ENCODE measurements at places on chromosomes 2 and 18.
A peak's percentile ranks its signal among the peaks of the same experiment; 100 is the strongest.

DNA sequence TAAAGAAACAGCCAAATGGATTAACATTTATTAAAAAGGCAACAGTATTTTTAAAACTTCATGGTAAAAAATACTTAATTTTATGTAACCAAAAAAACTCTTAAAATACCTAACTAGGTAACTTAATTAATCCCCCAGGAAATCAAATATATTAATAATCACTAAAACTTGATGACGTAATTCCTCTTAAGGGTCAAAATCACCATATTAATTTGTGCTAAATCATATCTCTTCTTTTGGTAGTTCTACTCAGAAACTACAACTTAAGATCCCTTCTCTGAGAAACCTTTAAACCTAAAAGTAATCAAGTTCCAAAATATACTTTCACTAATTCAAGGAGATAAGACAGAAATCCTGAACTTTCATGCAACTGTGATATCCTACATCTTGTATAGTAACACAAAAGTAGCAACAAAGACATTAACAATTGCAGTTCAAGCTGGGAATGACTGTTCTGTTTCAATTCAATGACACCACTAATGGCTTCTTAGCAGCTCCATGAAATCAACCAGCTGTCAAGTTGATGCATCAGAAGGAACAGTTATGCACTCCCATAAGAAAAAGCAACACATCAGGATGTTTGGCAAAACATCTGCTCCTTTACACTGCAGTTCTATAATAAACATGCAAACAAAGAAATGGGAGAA is 4.0 kb downstream of the BAZ2B start:
- DNase-seq, result peak; percentile 7

DNA sequence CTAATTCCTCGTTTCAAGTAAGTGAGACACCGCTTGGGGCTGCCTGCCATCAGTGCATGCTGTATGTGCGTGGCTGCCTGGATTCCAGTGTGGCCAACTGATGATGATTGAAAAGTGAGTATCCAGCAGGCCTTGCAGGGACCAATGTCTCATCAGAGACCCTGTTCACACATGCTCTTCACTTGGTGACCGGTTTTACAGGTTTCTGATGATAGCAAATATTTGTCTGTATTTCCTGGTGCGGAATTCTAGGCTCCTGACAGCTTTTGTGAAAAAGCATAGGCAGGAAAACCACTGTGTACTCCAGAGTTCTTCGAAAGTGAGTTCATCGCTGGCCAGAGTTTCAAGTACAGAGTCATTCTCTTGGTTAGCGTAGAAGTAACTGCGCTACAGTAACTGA is 13.8 kb upstream of the YWHAQ start:
- DNase-seq, result no peak

- peak; percentile 53 for DNase-seq
These were observed 47.0 kb downstream of the SERTAD2 start for GRCh38 chr2:64606479-64607363.

- no peak for DNase-seq
These were observed 70.0 kb downstream of the ACSL3 start for GRCh38 chr2:222930862-222931261.

GRCh38 chr18:26756556-26756955 is 109.0 kb downstream of the AQP4 start:
- no peak for DNase-seq

GRCh38 chr2:117058366-117058765 is 756.1 kb upstream of the DDX18 start:
- DNase-seq, result no peak

DNA sequence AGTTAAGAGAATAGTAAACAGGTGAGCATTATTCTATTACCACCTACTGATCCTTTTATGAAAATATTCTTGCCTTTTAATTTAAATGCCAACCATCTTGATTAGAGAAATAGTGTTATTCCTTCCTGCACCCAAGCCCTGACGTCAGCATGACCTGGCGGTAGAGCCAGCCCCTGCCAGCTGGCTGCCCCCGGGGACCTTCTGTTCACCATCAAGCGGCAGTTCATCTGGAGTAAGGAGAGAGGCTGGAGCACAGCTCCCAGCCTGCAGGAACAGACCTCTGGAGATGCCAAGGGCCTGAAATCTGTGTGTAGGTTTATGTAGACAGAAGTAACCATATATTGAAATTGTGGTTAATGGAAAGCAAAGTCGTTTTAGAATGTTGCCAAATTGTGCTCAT is 171.8 kb downstream of the GBX2 start:
- no peak for DNase-seq

GRCh38 chr2:68251855-68252399 is 405 bp downstream of the PPP3R1 start:
- DNase-seq, result peak; percentile 35

DNA sequence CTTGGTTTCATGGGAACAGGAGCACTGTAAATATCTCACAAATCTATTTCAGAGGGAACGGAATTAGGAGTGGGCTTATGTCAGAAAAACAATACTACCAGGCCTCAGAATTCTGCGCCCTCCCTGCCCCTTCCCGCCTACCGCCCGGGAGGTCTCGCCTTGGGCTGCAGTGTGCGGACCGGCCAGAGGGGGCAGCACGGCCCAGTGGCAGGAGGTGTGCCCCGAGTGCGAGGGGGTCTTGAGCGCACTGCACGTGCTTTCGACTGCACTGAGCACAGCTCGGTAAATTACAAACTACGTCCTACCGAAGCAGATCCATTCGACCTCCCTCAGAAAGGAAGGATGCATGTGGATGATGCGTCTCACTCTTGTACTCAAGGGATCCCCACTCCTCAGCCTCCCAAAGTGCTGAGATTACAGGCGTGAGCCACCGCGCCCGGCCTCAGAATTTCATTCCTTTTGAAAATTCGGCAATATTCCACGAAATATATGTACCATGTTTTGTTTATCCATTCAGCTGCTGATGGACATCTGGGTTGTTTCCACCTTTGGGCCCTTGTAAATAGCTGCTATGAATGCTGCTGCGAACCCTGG is 297.0 kb downstream of the BCL2 start:
- DNase-seq, result no peak

- DNase-seq, result peak; percentile 70
These were observed 41.6 kb downstream of the PKDCC start for GRCh38 chr2:42089340-42089925.

- no peak for DNase-seq
These were observed 88.9 kb upstream of the NRXN1 start for GRCh38 chr2:51120754-51121280.

- DNase-seq, result no peak
These were observed 120.6 kb downstream of the PRKRA start for GRCh38 chr2:178330175-178331017.

- DNase-seq, result peak; percentile 41
These were observed 41.0 kb upstream of the ACTR3 start for GRCh38 chr2:113848758-113849415.

- no peak for DNase-seq
These were observed 6.3 kb downstream of the MYO7B start for GRCh38 chr2:127541809-127542208.

DNA sequence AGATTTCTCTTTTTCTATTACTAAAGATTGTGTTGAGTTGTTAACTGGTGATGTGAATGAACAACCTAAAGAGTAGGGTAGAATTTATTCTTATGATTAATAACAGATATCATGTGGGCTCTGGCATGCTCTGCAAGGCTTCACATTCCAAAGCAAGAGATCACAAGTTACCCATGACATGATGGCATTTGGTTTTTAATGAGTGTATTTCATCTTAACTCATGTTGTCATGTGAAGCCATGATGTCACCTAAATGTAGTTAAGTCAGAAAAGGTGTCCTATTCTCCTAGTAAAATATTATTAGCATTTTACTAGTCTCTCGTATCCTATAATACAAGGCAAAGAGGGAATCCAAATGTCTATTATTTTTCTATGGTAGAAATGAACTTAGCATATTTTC is 678.0 kb downstream of the ARHGAP15 start:
- DNase-seq, result no peak

DNA sequence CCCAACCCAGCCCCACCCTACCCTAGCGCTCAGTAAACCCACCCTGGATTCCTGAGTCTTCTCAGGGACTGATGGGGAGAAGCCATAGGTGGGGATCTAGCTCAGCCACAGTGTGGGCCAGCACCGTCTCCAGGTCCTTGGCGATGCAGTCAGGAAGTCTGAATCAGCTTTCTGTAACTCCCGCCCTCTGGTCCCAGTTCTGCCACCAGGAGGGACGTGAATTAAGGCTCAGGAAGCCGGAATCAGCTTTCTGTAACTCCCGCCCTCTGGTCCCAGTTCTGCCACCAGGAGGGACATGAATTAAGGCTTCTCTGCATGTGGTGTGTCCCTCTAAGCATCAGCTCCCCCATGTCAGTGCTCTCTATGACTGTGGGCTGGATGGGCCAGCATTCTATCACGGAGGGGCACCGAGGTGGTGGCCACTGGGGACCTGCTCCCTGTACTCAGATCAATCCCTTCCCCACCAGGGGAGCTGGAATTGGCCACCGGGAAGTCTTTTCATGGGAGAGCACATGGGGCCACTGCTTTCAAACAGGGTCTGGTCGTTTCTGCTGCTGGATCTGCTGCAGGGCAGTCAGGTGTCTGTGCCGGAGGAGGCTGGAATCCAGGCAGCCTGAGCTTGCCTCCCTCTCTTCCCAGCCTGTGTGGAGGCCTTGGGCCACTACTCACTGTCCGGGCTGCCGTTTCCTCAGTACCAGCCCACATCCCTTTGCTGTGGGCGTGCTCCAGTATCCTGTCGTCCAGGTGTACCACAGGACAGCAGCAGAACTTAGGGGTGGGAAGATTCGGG is 24.7 kb downstream of the ASB18 start:
- no peak for DNase-seq

GRCh38 chr2:210562502-210563080 is 6.2 kb downstream of the CPS1 start:
- DNase-seq, result no peak

GRCh38 chr18:44915213-44915612 is 234.5 kb downstream of the SETBP1 start:
- DNase-seq, result no peak

DNA sequence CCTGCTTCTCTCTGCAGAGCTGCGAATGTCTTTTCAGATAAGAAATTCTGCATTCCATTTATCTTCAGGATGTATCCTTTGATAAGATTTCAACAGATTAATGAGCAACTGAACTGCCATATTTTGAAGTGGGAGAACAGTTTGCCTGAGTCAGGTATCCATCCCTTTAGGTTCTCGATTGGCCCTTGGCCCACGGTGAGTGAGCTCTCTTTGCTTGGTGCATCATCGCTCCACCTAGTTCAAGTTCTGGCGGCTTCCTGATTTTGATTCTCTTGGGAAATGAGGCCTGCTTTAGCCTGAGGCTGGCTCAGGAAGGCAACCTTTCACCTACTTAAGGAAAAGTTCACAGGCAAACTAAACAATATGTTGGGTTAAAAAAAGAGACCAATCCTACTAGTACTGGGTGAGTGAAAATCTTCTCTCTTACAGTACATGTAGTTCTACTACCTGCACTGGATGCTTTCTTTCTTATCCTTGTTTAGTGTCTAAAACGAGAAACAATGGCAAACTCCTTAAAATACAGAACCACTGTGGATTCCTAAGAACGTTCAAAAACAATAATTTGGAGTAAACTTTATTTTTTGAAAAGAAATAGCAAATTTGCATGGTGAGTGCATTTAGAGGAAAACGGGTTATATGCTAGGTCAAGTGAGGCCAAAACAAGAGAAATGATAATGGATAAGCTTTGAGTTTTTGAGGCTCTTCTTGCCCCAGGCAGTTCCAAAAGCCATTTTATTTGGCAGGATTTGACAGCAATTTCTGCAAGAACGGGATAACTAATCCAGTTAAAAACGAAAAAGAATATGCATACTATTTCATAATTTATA is 837 bp upstream of the ACSL3 start:
- DNase-seq, result peak; percentile 85

GRCh38 chr2:128073278-128073677 is 17.7 kb upstream of the UGGT1 start:
- no peak for DNase-seq

DNA sequence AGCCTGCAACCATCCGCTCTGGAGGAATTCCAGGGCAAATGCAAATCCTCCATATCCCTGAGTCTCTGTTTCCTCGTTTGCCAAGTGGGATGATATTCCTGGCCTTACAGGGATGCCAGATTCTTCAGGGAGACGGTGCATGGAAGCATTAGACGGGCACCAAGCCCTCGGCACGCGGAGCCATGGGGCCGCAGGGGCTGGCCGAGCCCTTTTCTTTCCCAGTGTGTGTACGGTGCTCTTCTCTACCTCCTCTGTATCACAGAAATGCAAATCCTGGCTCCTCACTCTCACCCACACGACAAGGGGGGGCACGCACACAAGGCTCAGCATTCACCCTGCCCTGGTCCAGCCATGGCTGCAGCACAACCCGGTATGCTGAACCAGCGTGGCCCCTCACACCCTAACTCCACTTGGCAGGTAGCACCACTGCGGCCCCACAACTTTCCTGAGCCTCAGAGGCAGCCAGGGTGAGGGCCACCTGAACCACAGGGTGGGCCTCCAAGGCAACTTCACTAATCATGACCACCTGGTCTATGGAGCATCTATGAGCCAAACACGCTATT is 64.1 kb upstream of the SALL3 start:
- DNase-seq, result no peak

DNA sequence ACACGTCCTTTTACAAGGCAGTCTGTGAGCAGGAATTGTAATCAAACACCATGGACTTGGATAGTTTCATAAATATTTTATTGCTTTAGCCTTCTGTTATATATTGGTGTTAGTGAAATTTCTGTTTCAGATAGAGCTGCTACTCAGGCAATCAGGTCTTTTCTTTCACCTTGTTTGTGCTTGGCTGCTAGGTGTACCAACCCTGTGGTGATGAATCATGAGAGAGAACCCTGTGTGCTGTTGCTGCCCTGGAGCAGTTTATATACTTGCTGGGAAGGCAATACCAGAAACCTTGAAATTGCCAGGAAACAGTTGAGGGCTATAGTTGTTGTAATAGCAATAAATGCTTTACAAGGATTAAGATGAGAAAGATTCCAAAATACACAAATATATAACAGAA is 84.5 kb downstream of the FSHR start:
- no peak for DNase-seq

GRCh38 chr2:119774026-119774425 is 14.3 kb downstream of the PTPN4 start:
- no peak for DNase-seq

- DNase-seq, result no peak
These were observed 144.7 kb upstream of the ITGA4 start for GRCh38 chr2:181312515-181312927.
